ENCODE measurements at places on chromosomes 4 and X. TPM values are rescaled to one million over a fixed set of nuclear protein-coding genes. Genes with fewer than 3 reads are reported as not detected.

GRCh38 chr4:183205193-183205592 lies 106.1 kb downstream of the WWC2 start:
- H3K36me3 ChIP-seq, result no peaks in the 10 kb centered on the region
- no peaks in the 10 kb centered on the region for H3K27me3 ChIP-seq

GRCh38 chrX:42934020-42934726 lies 156.2 kb upstream of the PPP1R2C start:
- H3K36me3 ChIP-seq, result no peaks in the 10 kb centered on the region
- H3K27me3 ChIP-seq, result no peaks in the 10 kb centered on the region
- no peaks in the 10 kb centered on the region for H3K4me1 ChIP-seq
- no peak overlapping the region for H3K4me3 ChIP-seq
- DNase-seq, result no peak
- H3K27ac ChIP-seq, result no peak overlapping the region

RASSF6 gene
- total RNA-seq, result 0.02 TPM

- H3K4me3 ChIP-seq, result no peak overlapping the region
- H3K27me3 ChIP-seq, result no peaks in the 10 kb centered on the region
- H3K4me1 ChIP-seq, result peaks cover 7% of the 10 kb centered on the region
- peak; percentile 36 for DNase-seq
- no peaks in the 10 kb centered on the region for H3K36me3 ChIP-seq
- no peak overlapping the region for H3K27ac ChIP-seq
Measured at GRCh38 chr4:15906020-15906443, 32.5 kb downstream of the FGFBP1 start.

MAGEA9B gene
- 12.8 TPM for total RNA-seq

PDLIM3 gene
- total RNA-seq, result not detected

DNA sequence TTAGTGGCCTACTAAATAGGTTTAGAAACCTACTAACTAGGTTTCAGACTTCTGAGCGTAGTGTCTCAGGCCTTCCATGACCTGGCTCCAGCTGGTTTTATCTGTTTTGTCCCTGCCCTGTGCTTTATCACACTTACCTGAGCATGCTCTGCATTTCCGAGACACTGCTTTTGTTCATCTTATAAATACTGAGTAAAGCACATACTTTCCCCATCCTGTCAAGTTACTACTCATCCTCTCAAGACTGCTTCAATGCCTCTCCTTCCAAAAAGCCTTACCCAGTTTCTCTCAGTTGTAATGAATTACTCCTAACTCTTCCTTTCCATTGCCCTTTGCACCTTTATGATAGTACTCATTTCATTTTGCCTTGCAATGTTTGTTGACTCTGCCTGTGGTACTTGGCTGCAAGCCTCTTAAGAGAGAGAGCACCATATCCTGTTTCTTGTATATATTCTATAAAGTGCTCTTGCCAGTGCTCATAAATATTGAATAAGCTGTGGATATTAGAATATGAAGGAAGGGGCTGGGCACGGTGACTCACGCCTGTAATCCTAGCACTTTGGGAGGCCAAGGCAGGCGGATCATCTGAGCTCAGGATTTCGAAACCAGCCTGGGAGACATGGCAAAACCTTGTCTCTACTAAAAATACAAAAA lies 34.4 kb downstream of the SLAIN2 start:
- no peak for DNase-seq
- H3K27ac ChIP-seq, result no peak overlapping the region
- H3K4me1 ChIP-seq, result no peaks in the 10 kb centered on the region
- no peak overlapping the region for H3K4me3 ChIP-seq
- no peaks in the 10 kb centered on the region for H3K27me3 ChIP-seq
- H3K36me3 ChIP-seq, result peaks cover 34% of the 10 kb centered on the region

- DNase-seq, result no peak
- H3K36me3 ChIP-seq, result no peaks in the 10 kb centered on the region
- H3K4me3 ChIP-seq, result no peak overlapping the region
- H3K27me3 ChIP-seq, result no peaks in the 10 kb centered on the region
Measured at GRCh38 chr4:28350485-28350884, 1489.8 kb downstream of the STIM2 start.

DNA sequence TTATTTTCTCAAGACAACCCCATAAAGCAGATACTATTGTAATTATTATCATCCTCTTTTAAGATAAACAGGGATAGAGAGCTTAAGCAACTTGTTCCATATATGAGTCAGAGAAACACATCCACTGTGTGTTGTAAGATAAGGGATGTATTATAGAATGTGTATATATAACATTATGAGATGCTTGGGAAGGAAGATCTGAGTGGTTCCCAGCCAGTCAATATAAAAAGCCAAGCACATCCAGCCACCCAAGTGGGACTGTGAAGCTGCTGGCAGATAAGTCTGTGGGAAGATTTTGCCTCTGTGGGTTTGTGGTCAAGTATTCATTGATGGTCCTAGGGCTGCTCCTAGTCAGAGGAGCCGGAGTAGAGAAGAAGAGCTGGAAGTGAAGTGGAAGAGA lies 16.5 kb upstream of the BMPR1B start:
- no peaks in the 10 kb centered on the region for H3K36me3 ChIP-seq
- H3K27ac ChIP-seq, result no peak overlapping the region

- no peak overlapping the region for H3K27ac ChIP-seq
- H3K36me3 ChIP-seq, result peaks cover 55% of the 10 kb centered on the region
- DNase-seq, result no peak
- no peaks in the 10 kb centered on the region for H3K4me1 ChIP-seq
- H3K27me3 ChIP-seq, result no peaks in the 10 kb centered on the region
Measured at GRCh38 chrX:139802048-139802447, 94.1 kb upstream of the MCF2 start.

NKX3-2 gene
- total RNA-seq, result 0.69 TPM

GRCh38 chr4:41538017-41538733 lies at the start of gene LIMCH1:
TSS of gene LIMCH1 (plus strand) at chr4:41538157. CDS start at chr4:41605996, 67,839 bp downstream.
- no peak within 1 kb of the TSS for H3K27ac ChIP-seq
- H3K4me1 ChIP-seq, result no peaks in the 10 kb centered on the region
- H3K4me3 ChIP-seq, result no peak within 1 kb of the TSS
- DNase-seq, result no peak

GLRA3 gene
- total RNA-seq, result 0.11 TPM

TMPRSS11A gene
- total RNA-seq, result not detected

DNA sequence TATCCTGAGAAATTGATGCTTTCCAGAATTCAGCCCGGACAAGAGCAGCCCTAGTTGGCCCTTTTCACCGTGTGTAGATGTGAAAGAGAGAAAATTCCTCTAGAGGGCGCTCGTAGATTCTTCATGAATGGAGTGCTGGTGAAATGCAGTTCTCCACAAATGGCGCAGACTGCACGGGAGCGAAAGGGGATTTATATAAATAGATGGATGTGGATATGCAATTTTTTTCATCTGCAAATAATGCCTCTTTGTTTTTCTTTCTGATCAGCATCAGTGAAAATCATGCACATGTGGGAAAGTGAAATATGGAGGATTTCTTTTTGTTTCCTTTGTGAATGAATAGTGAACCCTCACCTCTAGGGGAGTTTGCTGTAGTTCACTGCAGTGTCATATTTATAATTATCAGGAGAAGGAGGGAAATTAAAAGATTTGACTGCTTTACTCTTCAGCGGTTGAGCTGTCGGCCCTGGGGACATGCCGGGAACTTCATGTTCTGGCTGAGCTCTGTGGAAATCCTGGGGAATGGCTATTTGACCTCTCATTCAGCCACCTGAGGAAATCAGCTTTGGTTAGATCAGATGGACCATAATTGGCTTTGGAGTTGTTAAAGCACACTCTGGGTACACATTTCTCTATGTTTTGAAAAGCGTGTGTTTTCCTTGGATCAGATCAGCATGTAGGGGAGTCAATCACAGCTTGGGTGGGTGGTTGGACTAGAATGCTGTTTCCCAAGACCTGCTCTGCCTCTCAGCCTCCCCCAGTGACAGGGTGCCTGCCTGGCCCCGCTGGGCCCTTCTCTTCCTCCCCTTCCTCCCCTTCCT lies 115.0 kb upstream of the SHISA3 start:
- H3K4me3 ChIP-seq, result no peak overlapping the region
- H3K27ac ChIP-seq, result no peak overlapping the region
- no peaks in the 10 kb centered on the region for H3K36me3 ChIP-seq
- H3K4me1 ChIP-seq, result no peaks in the 10 kb centered on the region

EIF2S3 gene
- 344 TPM for total RNA-seq

RNF212 gene
- not detected for total RNA-seq

DNA sequence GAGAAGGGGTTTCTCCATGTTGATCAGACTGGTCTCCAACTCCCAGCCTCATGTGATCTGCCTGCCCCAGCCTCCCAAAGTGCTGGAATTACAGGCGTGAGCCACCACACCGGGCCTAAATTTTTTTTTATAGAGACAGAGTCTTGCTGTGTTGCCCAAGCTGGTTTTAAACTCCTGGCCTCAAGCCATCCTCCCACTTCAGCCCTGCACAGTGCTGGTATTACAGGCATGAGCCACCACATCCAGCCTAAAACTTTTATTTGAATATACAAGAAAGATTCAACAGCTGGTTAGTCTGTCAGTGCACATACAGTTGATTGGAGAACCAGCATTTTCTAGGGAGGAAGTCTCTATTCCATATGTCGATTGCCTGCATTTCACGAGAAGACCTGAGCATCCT lies 91.2 kb downstream of the LRP2BP start:
- no peaks in the 10 kb centered on the region for H3K36me3 ChIP-seq
- H3K4me1 ChIP-seq, result no peaks in the 10 kb centered on the region
- DNase-seq, result no peak

- H3K27ac ChIP-seq, result no peak overlapping the region
- H3K4me3 ChIP-seq, result no peak overlapping the region
- H3K27me3 ChIP-seq, result no peaks in the 10 kb centered on the region
- no peak for DNase-seq
- H3K4me1 ChIP-seq, result peaks cover 2% of the 10 kb centered on the region
Measured at GRCh38 chrX:13130816-13131215, 86.4 kb upstream of the FAM9C start.

- H3K27me3 ChIP-seq, result peaks cover 17% of the 10 kb centered on the region
- no peaks in the 10 kb centered on the region for H3K4me1 ChIP-seq
- no peak overlapping the region for H3K4me3 ChIP-seq
- no peak for DNase-seq
Measured at GRCh38 chr4:3471098-3471760, 8.1 kb downstream of the DOK7 start.

GRCh38 chr4:154998284-154998683 lies 210.2 kb upstream of the NPY2R start:
- no peak overlapping the region for H3K27ac ChIP-seq
- no peaks in the 10 kb centered on the region for H3K4me1 ChIP-seq
- no peak for DNase-seq
- H3K36me3 ChIP-seq, result no peaks in the 10 kb centered on the region
- H3K4me3 ChIP-seq, result no peak overlapping the region

GRCh38 chr4:173450281-173450680 lies 51.4 kb upstream of the SCRG1 start:
- no peak for DNase-seq
- peaks cover 1% of the 10 kb centered on the region for H3K27me3 ChIP-seq
- no peaks in the 10 kb centered on the region for H3K36me3 ChIP-seq
- H3K27ac ChIP-seq, result no peak overlapping the region
- H3K4me1 ChIP-seq, result no peaks in the 10 kb centered on the region

CSAG2 gene
- total RNA-seq, result not detected

DNA sequence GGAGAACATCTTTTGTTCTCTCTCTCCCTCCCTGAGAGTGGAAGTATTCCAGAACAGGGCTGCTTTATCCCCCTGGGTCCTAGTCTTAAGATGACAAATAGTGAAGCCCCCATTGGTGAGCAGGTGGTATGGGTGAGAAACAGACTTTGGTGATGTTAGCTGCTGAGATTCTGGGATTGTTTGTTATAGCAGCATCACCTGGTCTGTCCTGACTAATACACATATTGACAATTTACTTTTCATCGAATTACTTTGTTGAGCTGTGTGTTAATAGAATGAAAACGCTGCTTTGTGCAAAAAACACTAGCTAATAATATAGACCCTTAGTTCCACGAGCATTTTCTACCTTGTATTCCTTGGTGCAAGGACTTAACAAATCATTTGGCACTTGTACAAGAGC lies 133.5 kb downstream of the ASMT start:
- H3K27ac ChIP-seq, result no peak overlapping the region
- H3K4me1 ChIP-seq, result no peaks in the 10 kb centered on the region
- DNase-seq, result no peak
- H3K4me3 ChIP-seq, result no peak overlapping the region
- H3K27me3 ChIP-seq, result no peaks in the 10 kb centered on the region

GRCh38 chr4:791252-791897 lies 34.6 kb downstream of the CPLX1 start:
- peaks cover 40% of the 10 kb centered on the region for H3K27me3 ChIP-seq
- H3K4me1 ChIP-seq, result peaks cover 86% of the 10 kb centered on the region
- no peak overlapping the region for H3K4me3 ChIP-seq

ZNF595 gene
- 227 TPM for total RNA-seq

GRCh38 chrX:47817421-47817820 lies 19.3 kb upstream of the ZNF81 start:
- peak; percentile 73 for DNase-seq
- no peaks in the 10 kb centered on the region for H3K27me3 ChIP-seq
- H3K4me1 ChIP-seq, result peaks cover 5% of the 10 kb centered on the region

DNA sequence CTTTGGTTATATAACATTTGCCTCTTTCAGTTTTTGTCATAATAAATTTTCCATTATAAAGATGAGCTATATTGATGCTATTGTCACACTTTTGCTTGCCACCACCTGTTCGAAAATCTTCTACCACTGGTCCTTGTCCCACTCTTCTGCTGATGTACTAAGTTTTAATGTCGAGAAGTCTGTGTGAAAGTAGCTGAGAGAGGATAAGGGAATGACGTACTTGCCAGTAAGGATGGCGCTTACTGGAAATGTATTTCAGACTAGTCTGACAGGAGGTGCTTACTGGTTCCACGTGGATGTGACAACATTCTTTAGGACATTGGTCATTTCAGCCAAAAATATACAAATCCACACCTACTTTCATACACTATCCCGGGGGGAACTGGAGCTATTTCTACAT lies 132.7 kb upstream of the NR3C2 start:
- no peaks in the 10 kb centered on the region for H3K36me3 ChIP-seq
- no peak overlapping the region for H3K27ac ChIP-seq
- no peak overlapping the region for H3K4me3 ChIP-seq
- H3K4me1 ChIP-seq, result no peaks in the 10 kb centered on the region

SLBP gene
- 128 TPM for total RNA-seq

GRCh38 chr4:101253121-101253520 lies 94.2 kb downstream of the PPP3CA start:
- no peak for DNase-seq
- H3K4me1 ChIP-seq, result no peaks in the 10 kb centered on the region
- no peak overlapping the region for H3K27ac ChIP-seq
- H3K27me3 ChIP-seq, result no peaks in the 10 kb centered on the region
- no peak overlapping the region for H3K4me3 ChIP-seq

DNA sequence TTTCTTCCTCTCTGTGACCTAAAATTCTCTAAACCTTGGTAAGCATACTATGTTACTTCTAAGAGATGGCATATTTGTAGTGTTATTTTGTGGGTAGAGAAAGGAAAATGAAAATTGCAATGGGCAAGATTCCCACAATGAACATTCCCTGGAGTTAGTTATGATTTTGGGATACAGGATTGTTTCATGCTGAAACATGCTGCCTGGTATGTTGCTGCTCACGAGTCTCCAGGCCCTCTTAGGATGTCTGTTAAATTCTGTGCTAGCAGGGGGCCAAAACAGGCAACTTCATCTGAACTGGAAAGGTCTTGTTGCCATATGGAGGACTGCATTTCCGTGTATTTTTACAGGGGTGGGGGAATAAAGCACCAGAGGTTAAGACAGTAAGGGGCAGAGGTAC lies 18.9 kb upstream of the MSMO1 start:
- H3K27me3 ChIP-seq, result no peaks in the 10 kb centered on the region
- H3K27ac ChIP-seq, result no peak overlapping the region
- H3K36me3 ChIP-seq, result peaks cover 3% of the 10 kb centered on the region
- no peak overlapping the region for H3K4me3 ChIP-seq
- H3K4me1 ChIP-seq, result no peaks in the 10 kb centered on the region
